ENCODE measurements at places on chromosomes 6 and 20. TPM values are rescaled to one million over a fixed set of nuclear protein-coding genes. Genes with fewer than 3 reads are reported as not detected.

DNA sequence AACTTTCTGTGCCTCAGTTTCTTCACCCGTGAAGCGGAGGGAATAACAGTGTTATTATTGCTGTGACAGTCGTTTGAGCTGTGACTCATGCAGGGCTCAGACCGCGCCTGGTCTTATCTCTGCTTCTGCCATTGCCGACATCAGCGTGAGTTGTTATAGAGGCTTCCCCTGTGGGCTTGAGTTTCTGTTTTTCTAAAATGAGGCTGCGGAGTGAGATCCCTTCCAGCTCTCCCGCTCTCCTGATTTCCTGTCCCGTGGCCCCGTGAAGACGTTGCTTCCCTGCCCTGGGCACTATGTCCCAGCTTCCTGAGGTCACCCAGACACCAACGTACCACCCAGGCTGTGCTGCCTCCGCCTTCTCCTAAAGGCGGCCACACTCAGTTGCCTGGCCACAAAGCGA is 278.5 kb downstream of the BMP7 start:
- H3K27ac ChIP-seq: peak overlapping the region; percentile 88
- H3K4me1 ChIP-seq: peaks cover 55% of the 10 kb centered on the region
- H3K27me3 ChIP-seq: no peaks in the 10 kb centered on the region
- DNase-seq: peak; percentile 80
- H3K4me3 ChIP-seq: peak overlapping the region; percentile 69

GRCh38 chr6:117706504-117706903 is 31.2 kb downstream of the NUS1 start:
- no peaks in the 10 kb centered on the region for H3K27me3 ChIP-seq
- no peak overlapping the region for H3K4me3 ChIP-seq

OR2H1 gene
- total RNA-seq: not detected

GRCh38 chr20:1373614-1374013 is 19.2 kb downstream of the FKBP1A start:
- no peaks in the 10 kb centered on the region for H3K27me3 ChIP-seq
- H3K27ac ChIP-seq: no peak overlapping the region
- no peak overlapping the region for H3K4me3 ChIP-seq
- no peak for DNase-seq

CD93 gene
- total RNA-seq: not detected

SAMD10 gene
- 13.4 TPM for total RNA-seq

DNA sequence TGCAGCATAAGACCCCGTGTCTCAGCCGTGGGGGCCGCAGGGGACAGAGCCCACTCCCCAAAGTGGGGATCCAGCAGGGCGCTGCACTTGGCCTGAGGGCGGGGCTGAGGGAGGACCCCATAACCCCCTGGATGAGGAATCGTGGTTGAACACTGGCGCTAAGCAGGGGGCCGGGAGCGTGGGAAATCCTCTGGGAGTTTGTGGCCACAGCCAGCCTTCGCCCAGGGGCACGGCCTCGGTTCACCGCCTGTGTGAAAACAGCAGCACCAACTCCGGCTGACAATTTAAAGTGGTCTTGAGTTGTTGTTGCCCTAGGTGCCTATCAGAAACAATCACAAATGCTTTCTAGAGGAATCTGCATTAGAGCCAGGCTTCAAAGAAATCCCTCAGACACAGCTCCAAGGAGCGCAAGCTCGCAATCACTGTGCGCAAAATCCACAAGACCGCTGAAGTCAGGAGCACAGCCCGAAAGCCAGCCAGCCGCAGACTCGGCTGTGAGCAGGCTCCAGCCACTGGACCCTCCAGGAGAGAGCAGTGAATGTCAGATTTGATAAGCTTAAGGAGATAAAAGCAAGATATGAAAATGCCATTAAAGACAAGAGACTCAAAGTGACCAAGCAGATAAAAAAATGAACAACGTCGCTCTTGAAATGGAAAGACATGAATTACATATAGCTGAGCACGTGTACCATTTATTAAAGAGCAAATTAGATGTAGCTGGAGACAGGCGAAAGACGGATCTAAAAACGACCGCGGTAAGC is 10.9 kb upstream of the RPS6KA2 start:
- H3K4me3 ChIP-seq: no peak overlapping the region
- no peaks in the 10 kb centered on the region for H3K4me1 ChIP-seq
- H3K36me3 ChIP-seq: no peaks in the 10 kb centered on the region
- H3K27ac ChIP-seq: no peak overlapping the region

- H3K27me3 ChIP-seq: peaks cover 29% of the 10 kb centered on the region
- H3K27ac ChIP-seq: no peak overlapping the region
- H3K36me3 ChIP-seq: no peaks in the 10 kb centered on the region
Observed at GRCh38 chr20:10004900-10005299, 29.9 kb upstream of the ANKEF1 start.

- no peaks in the 10 kb centered on the region for H3K36me3 ChIP-seq
- DNase-seq: no peak
- H3K4me1 ChIP-seq: peaks cover 4% of the 10 kb centered on the region
- H3K27ac ChIP-seq: no peak overlapping the region
Observed at GRCh38 chr6:148771212-148771601, 24.4 kb downstream of the UST start.

GRCh38 chr20:33984182-33984719 is 9.5 kb upstream of the RALY start:
- H3K27ac ChIP-seq: no peak overlapping the region
- no peaks in the 10 kb centered on the region for H3K4me1 ChIP-seq
- no peak overlapping the region for H3K4me3 ChIP-seq
- H3K27me3 ChIP-seq: peaks cover 23% of the 10 kb centered on the region
- no peaks in the 10 kb centered on the region for H3K36me3 ChIP-seq

DNA sequence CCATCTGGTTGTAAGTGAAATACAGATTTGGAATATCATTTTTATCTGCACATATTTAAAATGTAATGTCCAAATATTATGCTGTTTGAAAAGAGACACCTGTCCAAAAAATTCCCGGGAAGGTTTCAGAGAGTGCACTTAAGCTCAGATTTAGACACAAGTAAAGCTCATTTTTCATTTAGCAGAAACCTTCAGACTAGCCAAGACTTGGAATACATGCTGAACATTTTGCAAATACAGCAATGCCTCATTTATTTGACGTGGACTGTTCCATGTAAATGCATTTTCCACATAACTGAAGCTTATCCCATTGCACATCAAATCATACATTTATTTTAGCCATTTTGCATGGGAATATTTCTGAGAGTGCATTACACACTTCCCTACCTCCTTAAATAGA is 280.7 kb downstream of the ZNF217 start:
- H3K27ac ChIP-seq: no peak overlapping the region
- peaks cover 79% of the 10 kb centered on the region for H3K27me3 ChIP-seq
- DNase-seq: no peak
- H3K4me1 ChIP-seq: no peaks in the 10 kb centered on the region
- H3K4me3 ChIP-seq: no peak overlapping the region

VGLL2 gene
- total RNA-seq: not detected

DNA sequence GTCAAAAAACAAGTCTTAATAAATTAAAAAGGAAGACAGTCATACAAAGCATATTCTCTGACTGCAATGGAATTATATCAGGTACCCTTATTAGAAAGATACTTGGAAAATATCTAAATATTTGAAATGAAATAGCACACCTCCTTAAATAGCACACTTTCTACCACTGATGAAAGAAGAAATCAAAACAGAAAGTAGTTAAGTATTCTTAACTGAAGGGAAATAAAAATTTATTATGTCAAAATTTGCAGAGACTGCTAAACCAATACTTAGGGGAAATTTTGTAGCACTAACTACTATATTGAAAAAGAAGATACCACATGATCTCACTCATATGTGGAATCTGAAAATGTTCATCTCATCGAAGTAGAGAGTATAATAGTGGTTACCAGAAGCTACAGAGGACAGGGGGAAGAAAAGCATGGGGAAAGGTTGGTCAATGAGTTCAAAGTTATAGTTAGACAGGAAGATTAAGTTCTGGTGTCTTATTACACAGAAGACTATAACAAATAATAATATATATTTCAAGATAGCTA is 112.2 kb downstream of the ASCC3 start:
- no peak for DNase-seq
- H3K27ac ChIP-seq: no peak overlapping the region
- peaks cover 3% of the 10 kb centered on the region for H3K36me3 ChIP-seq
- H3K4me1 ChIP-seq: no peaks in the 10 kb centered on the region
- H3K4me3 ChIP-seq: no peak overlapping the region

GRCh38 chr20:11734431-11734830 is 183.3 kb upstream of the BTBD3 start:
- H3K27me3 ChIP-seq: no peaks in the 10 kb centered on the region
- H3K4me1 ChIP-seq: peaks cover 13% of the 10 kb centered on the region
- H3K27ac ChIP-seq: no peak overlapping the region
- no peak overlapping the region for H3K4me3 ChIP-seq
- no peak for DNase-seq

DNA sequence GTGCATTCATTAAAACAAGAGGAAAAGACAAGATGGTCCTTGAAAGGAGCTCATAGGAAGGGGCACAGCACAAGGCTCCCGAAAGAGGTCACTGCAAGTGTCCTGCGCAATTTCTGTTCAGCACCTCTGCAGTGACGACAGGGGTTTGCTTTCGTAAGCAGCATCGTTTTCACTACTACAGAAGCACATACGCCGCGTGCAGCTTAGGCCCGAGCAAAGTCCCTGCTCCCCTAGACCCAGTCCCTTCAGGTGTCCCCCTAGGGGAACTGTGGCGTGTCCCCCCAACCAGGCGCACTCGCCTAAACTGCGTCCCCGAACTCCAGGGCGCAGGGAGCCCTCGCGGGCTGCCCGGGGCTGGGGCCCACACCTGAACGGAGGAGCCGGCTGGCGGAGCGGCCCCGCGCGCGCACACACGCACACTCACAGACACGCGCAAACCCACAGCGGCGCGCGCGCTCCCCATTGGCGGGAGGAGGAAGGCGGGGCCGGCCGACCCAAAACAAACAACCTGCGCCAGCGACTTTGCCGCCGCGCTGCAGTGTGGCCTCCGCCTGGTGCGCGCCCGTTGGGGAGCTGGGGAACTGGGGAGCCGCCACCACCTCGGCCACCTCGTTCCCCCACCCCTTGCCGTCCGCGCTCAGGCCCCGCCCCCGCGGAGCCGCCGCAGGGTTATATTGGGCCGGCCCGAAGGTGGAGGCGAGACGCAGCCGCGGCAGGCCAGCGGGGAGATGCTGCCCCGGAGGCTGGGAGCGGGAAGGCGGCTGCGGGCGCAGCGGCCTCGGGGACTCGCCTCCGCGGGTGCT is at the start of gene FOXQ1:
FOXQ1 (plus strand) TSS at position 699 of the 803 bp plus-strand sequence. CDS start 607 bp downstream, outside the sequence.
- no peaks in the 10 kb centered on the region for H3K36me3 ChIP-seq
- peak; percentile 85 for DNase-seq
- H3K4me3 ChIP-seq: peak within 1 kb of the TSS; percentile 79
- no peaks in the 10 kb centered on the region for H3K27me3 ChIP-seq
- H3K4me1 ChIP-seq: peaks cover 27% of the 10 kb centered on the region

BPIFB4 gene
- not detected for total RNA-seq

- DNase-seq: no peak
- no peaks in the 10 kb centered on the region for H3K36me3 ChIP-seq
- H3K27ac ChIP-seq: no peak within 1 kb of the TSS
- no peak within 1 kb of the TSS for H3K4me3 ChIP-seq
- no peaks in the 10 kb centered on the region for H3K4me1 ChIP-seq
- no peaks in the 10 kb centered on the region for H3K27me3 ChIP-seq
Observed at GRCh38 chr6:26087284-26088115, at the start of gene HFE. Gene HFE, plus strand, starts transcription at chr6:26087429. Its CDS starts 12 bp downstream, at chr6:26087441.

ZNF133 gene
- total RNA-seq: 17.1 TPM

OR12D2 gene
- total RNA-seq: not detected

GRCh38 chr20:38023181-38024001 is 9.9 kb downstream of the TTI1 start:
- H3K27me3 ChIP-seq: no peaks in the 10 kb centered on the region
- no peak overlapping the region for H3K4me3 ChIP-seq
- H3K4me1 ChIP-seq: peaks cover 42% of the 10 kb centered on the region
- peak; percentile 61 for DNase-seq
- H3K36me3 ChIP-seq: peaks cover 19% of the 10 kb centered on the region

DNA sequence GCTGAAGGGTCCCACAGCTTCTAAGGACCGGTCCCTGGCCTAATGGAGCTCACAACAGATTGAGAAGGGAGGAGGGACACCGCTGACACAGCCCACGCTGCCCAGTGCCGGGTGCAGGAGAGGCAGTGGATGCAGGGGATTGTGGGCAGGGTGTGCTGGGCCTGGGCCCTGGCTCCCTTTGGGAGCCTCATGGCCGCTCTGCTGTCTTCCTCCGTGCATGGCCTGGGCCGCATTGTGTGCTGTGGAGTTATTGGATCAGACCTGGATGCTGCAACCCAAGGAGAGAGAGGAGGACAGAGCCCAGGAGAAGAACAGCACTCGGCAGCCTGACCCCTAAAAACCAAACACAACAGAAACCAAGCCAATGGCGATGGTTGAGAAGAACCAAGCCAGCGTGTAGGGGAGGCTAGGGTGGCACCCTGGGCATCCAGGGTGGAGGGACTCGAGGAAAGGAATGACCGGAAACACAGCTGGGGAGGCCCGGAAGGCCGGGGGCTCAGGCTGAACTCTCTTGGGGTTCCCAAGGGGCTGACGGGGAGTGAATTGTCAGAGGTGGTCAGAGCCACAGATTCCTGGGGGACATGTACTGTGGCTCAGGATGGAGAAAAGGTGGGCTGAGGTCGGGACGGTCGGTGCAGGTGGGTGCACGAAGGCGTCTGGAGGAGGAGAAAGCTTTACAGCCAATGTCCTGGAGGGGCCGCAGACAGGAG is 41.0 kb downstream of the ERMARD start:
- no peaks in the 10 kb centered on the region for H3K27me3 ChIP-seq
- no peak overlapping the region for H3K27ac ChIP-seq
- DNase-seq: no peak
- H3K36me3 ChIP-seq: no peaks in the 10 kb centered on the region
- H3K4me1 ChIP-seq: peaks cover 14% of the 10 kb centered on the region
